HEK293T (cell line): ENCODE measurements at places on chromosomes 7 and 10.

GRCh38 chr10:26730552-26730951 is 33.1 kb downstream of the PDSS1 start:
- no peak for DNase-seq

GRCh38 chr10:6362879-6363278 is 160.1 kb downstream of the PFKFB3 start:
- no peak for DNase-seq

DNA sequence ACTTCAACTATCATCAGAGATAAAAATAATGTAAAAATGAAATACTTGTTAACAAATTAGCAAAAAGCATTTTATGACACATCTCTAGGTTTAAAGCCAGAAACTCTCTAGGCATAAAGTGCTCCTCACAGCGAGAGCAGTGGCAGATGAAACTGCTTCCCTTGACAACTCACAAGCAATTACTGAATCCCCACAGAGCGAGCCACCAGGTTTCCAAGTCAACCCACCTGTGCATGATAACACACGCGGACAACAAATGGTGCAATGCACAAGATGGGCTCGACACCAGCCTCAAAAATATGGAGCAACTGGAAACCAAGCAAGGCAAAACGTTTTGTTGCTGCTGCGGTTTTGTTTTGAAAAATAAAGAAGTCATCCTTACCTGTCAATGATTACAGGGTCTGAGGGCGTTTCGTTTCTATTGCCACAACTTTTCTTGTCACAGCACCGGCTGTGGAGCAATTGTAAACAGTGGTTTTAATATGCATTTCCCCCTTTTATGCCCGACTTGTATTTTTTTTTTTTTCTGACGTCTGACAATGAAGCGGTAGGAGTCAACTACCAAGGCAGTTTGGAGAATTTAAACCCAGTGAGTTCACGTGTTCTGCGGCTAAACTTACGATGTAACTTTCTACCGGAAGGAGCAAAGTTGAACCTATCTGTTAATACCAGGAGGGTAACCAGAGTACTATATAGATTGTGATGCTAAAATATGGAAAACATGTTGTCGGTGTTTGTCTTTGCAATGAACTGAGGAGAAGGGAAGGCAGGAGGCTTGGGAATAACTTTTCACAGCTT is 7.0 kb downstream of the EBF3 start:
- no peak for DNase-seq

DNA sequence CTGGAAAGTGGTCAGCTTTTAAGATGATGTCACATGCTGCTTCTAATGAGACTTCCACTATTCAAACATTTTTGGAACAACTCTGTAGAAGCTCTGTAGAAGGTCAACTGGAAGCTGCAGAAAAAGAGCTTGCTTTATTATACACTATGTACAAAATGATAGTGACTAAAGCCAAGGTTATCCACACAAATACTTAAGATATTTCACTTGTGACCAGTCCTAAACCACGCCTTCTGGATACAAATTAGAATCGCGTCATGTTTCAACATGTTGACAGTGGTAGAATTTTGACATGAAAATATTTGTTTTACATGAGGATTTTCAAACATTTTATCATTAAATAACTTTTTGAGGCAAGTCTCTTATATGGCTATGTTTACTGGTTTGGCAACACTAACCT is 499.6 kb upstream of the PHF14 start:
- DNase-seq, result no peak

DNA sequence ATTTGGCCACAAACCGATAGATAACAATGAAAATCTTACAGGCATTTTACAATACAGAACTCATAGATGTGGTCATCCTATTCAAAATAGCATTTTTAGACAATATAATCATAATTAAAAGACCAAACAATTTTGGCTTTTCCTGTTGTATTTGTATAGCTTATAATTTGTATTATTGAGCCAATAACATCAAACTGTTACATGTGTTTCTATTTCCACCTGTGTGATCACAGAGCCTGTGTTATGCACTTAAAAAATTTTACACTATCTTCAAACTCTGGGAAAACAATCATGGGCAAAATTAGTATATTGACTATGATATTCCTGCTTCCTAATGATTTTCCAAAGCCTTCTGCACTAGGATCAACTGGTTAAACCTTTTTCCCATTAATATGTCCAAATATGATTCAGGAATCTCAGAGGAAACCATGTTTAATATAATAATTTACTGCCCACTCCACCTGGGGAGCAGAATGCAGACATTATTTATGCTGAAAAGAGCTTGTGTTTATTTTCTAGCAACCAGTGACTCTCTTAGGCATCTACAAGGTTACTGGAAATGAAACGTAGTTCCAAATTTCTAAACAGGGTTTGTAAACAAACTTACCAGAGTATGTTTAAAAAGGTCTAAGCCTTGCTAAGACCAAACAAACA is 1.7 kb downstream of the RHOBTB1 start:
- no peak for DNase-seq

DNA sequence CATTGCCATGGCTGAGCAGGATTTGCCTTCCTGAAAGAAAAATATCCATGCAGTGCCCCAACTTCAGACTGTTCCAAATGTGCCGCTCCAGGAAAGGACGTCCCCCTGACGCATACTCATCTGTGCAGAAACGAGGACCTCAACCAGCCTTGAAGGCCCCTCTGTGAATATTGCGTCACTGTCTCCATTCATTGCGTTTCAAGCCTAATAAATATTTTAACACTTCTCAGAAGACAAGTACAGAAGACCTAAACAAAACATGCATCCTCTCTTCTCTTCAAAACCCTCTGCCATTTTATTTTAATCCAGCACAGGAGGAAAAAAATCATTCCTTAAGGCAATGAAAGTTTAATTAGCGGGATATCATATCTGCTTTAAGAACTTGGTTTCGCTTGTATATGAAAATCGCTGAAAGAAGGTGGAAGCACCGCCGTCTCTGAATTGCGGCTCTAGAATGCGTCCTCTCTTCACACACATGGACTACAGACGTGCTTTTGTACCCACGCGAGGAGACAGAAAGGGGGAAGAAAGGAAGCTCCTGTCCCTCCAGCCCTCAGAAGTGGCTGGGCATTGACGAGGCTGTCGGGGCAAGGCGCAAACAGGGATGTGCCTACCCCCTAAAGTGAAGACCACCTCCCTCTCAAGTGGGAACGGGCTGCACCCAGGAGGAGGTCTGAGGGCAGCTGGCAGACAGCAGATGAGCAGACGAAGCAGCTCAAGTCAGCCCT is 36.8 kb downstream of the RGS10 start:
- no peak for DNase-seq

- no peak for DNase-seq
Measured at GRCh38 chr10:124520558-124521428, 59.2 kb downstream of the LHPP start.
